ENCODE measurements at places on chromosomes 2 and 18.

- no peak for DNase-seq
Observed at GRCh38 chr2:85994897-85995647, 106.3 kb upstream of the ST3GAL5 start.

GRCh38 chr2:16150456-16151280, 210.3 kb downstream of the MYCN start:
- DNase-seq = no peak

DNA sequence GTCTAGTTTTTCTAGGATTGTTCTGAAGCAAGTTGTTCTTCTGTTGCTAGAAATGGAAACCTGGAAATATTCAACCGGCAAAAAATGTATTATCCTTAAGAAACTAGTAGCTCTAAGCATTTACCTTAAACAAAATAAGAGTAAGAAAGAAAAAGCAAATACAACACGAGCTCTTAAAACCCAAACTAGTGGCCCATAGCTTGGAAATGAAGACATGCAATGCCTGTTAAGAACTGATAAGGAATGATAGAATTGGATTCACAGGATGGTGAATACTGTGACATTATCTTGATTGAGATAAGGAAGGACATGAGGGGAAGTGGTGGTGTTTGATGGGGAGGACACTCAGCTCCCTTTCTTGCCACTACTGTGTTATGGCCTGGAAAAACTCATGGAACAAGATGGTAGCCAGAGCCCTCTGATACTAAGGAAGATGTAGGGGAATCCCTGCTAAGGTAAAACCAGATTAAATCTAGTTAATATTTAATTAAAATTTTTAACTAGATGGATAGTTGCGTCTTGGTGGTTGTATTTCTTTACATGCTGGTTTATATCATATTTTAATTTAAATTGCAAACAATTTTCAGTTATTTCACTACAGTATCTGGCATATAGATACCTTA, 193.8 kb downstream of the LPIN1 start:
- DNase-seq = no peak

DNA sequence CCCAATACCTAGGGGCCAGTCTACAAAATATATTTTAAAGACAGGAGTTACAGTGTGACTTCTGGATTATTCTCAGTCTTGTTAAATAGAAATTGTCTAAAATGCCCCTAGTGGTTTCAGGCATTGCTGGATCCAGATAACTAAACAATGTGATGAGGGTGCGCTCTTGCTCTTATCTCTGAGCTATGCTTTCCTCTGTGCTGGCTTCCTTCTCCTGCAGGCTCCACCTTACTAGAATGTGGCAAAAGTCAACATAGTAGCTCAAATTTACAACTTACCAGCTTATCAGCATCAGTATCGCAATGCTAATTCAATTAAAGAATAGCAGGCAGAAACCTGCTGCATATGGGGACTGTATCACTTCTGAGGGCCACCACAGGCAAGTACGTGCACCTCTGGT, 61.3 kb upstream of the RNU4ATAC start:
- no peak for DNase-seq

GRCh38 chr2:72988726-72989273, 71.5 kb downstream of the EMX1 start:
- DNase-seq = no peak

- no peak for DNase-seq
Observed at GRCh38 chr2:74821177-74822126, 12.5 kb upstream of the HK2 start.
